ENCODE measurements at places on chromosomes 4 and X.

DNA sequence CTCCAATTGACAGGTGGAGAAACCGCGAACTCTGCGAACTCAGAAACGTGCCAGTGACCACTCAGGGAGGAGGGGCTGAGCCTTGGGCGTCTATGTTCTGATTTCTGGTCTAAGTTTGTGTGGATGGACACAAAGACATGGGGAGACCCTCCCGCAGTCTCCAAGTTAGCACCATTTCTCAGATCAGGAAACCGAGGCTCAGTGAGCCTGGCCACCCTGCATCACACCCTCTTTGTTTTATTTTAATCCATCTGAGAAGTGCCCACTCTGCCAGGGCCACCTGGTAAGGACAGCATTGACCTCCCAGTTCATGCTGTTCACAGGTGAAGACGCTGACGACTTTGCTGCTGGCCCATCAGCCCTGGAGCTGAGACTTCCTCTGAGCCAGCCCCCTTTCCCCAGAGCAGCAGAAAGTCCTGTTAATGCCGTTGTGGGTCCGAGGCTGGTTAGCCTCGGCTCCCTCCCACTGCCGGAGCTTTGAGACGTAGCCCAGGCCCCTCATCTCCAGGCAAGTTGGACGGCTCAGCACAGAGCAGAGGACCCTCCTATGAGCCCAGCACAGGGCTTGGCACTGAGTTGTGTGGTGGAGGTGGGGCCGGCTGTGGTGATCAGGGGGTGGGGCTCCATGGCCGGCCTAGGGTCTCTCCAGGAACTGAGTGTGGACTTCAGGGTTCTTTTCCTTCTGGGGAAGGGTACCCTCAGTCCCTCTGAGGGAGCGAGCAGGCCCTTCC is 43.7 kb downstream of the PSAPL1 start:
- DNase-seq: no peak

GRCh38 chrX:106615041-106615440 is 3.3 kb downstream of the RADX start:
- DNase-seq: no peak

- peak; percentile 52 for DNase-seq
Measured at GRCh38 chr4:6768539-6768905, 14.0 kb upstream of the KIAA0232 start.

DNA sequence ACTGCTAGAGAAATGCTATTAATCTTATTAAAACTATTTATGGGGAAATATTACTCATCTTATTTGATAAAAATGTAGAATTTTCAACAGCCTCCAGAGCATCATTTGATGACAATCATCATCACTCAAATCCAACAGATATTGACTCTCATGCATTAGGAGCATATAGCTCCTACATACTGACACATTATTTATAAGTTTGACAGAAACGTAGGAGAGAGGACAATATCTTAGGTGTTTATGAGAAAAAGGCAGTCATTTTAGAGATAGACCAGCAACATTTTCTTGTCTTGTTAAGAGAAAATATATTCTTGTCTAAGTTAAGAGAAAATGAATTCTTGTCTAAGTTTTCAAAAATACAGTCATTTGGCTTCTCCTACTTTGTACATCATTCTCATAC is 2550.2 kb downstream of the PCDH7 start:
- DNase-seq: no peak

- DNase-seq: peak; percentile 44
Measured at GRCh38 chr4:55172694-55173287, 47.4 kb upstream of the KDR start.

GRCh38 chr4:163623787-163624186 is 129.3 kb downstream of the TMA16 start:
- no peak for DNase-seq

DNA sequence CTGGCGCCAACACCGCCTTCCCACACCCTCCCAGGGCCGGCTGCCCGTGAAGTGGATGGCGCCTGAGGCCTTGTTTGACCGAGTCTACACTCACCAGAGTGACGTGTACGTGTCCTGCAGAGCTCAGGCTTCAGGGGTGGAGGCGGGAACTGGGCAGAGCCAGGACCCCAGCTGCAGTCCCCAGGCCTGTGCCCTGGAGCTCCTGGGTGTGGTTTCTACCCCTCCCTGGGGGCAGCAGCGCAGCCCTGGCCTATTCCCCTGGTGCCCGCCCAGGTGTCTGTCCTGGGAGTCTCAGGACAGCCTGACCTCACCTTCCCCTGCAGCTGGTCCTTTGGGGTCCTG is 13.1 kb downstream of the FGFR3 start:
- DNase-seq: no peak

DNA sequence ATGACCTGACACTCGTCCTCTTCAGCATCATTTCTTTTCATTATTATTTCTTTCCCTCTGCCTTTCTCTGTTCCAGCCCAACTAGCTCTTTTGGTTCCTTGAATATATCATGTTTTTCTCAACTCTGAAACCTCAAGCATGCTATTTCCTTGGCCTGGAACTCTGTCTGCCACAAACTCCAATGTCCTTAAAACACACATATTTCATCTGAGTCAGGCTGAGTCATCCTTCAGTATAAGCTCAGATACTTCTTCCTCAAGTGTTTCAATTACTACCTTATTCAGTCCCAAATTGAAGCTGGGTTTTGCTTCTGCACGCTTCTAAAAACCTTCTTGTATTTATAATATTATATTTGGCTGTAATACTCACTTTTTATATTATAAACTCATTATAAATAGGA is 424.2 kb downstream of the PDGFC start:
- peak; percentile 94 for DNase-seq

DNA sequence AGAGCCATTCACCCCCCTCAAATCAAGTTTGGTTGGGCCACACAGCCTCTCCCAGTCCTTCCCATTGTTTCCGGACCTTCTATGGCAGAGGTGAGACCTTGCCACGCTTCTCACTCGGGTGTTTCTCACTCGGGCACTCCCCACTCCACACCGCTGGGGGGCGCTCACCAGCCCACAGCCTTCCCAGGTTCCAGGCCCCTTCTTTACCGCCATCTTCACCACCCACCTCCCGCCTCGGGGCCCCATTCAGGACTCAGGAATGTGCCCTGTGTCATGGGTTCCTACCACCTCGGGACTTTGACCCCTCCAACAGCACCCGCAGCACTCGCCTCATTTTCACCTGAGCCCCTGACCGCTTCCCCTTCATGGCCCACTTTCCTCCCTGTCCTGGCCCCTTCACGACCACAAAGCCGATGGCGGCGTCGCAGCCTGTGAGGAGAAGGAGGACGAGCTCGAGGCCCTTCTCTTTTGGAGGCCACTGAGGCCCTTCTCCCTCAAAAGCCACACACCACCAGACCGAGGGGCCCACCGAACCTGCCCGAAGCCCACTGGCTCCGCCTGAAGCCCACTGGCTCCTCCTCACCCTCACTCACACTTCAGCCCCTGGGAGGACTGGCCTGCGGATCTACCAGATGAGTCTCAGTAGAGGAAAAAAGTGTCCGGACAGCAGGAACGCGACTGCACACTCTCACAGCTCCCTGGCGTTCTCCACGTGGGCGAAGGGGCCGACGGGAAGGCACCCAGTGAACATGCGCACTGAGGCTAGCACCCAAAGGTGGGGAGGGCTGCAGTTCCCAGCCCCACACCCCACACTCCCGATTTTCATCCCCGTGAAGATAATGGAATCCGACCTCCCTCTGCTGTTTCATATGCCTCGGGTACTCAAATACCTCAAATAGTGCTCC is at the start of gene PAGE1:
Gene PAGE1, minus strand, starts transcription at position 709 of the 905 bp plus-strand sequence. CDS start 1,214 bp downstream, outside the sequence.
- DNase-seq: no peak

GRCh38 chr4:108315694-108316093 is 147.0 kb upstream of the LEF1 start:
- DNase-seq: no peak

DNA sequence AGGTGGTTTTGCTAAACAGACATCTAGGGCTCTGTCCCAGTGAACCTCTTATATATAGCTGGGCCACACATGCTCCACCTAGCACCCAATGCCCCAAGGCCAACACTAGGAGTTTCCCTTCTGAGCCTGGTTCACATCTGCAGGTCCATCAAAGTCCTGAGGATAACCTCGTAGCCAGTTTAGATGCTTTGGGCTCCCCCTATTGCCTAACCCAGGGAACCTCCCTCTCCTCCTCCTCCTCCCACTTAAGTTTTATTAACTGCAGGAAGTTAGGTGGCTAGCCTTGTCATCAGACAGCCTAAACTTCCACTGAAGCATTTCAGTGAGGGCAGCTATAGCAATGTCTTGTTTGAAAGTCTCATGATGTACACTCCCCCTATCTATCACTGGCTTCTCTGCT is 88.0 kb downstream of the GUCY2F start:
- no peak for DNase-seq

- no peak for DNase-seq
Measured at GRCh38 chr4:125773931-125774330, 459.2 kb downstream of the FAT4 start.

- DNase-seq: no peak
Measured at GRCh38 chrX:2513121-2513664, 12.4 kb upstream of the DHRSX start.

- no peak for DNase-seq
Measured at GRCh38 chr4:184188443-184189400, 29.0 kb downstream of the ENPP6 start.

GRCh38 chr4:111994392-111994791 is 150.9 kb upstream of the FAM241A start:
- no peak for DNase-seq

DNA sequence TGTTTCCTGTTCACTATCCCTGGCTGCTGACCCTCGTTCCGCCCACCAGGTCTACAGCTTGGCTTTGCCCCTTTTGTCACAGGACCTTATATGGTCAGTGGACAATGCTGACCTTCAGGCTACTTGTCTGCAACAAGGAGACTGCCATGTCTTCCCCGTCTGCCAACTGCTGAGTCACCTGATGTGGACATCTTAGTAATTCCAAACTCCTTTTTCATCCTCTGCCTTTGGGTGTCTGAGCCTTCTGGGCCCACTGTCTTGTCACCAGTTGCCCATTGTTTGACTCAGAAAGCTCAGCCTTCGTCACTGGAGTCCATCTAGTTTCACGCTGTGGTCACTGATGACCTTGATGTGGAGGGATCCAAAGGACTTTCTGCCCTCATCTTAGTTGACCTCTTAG is 30.2 kb downstream of the GPRIN3 start:
- no peak for DNase-seq

DNA sequence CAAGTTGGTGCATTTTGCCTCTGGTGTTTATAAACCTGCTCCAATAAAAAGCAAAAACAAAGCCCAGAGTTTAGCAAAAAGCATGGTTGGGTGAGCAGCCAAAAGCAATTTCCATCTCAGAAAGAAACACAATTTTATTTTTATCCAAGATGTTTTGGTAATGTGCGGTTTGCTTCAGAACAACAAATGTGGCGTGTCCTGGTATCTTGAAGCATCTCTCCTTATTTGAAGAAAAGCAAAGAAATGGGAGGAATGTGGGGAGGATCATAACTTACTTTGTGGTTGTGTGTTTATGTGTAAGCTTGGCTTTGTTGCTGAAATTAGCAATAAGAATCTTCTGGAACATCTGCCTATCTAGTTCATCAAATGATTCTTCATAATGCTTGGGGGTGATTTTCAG is 88.3 kb upstream of the DDX3X start:
- no peak for DNase-seq

GRCh38 chr4:181432335-181432734 is 810.9 kb upstream of the TENM3 start:
- no peak for DNase-seq

- DNase-seq: peak; percentile 76
Measured at GRCh38 chr4:113539408-113539807, 222.1 kb downstream of the CAMK2D start.

DNA sequence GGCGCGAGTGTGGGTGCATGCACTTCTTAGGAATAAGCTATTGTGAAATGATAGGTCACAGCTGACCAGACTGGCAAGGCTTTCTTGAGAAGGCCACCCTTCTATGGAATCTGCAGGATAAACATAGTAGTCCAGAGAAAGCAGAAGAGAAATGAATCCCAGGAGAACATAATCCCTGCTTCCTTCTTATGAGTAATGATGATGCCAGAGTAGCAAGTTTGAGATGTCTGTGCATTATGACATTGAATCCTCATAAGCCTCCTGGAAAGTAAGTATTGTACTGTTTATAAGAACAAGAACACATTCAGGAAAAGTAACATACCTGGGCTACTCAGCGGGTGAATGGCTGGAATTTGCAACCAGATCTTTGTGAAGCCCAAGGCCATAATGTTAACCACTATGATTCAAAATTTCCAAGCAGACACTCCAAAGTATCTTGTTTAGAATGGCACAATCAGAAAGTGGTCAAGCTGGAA is 272.1 kb upstream of the HS3ST1 start:
- peak; percentile 91 for DNase-seq

GRCh38 chrX:22527302-22527701 is 254.6 kb downstream of the CBLL2 start:
- no peak for DNase-seq

- DNase-seq: no peak
Measured at GRCh38 chrX:30296408-30297254, 12.6 kb downstream of the NR0B1 start.

- DNase-seq: no peak
Measured at GRCh38 chrX:77622672-77623071, 163.3 kb downstream of the ATRX start.

GRCh38 chr4:101295691-101296090 is 51.6 kb downstream of the PPP3CA start:
- DNase-seq: no peak

DNA sequence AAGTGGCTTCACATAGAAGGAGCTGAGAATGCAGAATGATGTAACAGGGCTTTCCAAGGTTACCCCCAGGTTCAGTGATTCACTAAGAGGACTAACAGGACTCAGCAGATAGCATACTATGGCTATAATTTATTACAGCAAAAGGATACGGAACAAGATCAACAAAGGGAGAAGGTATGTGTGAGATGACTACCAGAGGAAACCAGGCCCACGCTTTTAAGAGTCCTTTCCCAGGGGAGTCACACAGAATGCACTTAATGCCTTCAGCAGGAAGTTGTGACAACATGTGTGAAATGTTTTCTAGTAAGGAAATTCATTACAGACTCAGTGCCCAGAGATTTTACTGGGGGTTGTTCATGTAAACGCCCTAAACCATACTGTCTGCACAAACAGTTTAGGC is 373.6 kb upstream of the MAGEB2 start:
- DNase-seq: peak; percentile 59

- no peak for DNase-seq
Measured at GRCh38 chrX:148611993-148612392, 111.6 kb downstream of the AFF2 start.

GRCh38 chrX:124392794-124393193 is 46.4 kb downstream of the SH2D1A start:
- no peak for DNase-seq

- DNase-seq: no peak
Measured at GRCh38 chrX:72309297-72310071, 3.8 kb upstream of the CITED1 start.

Data from fibroblast of skin of back (primary cell).